ELF-1 (cell line): ENCODE measurements at places on chromosomes 12 and 14.

- peak; percentile 92 for DNase-seq
These were observed 116.0 kb upstream of the NCOR2 start for GRCh38 chr12:124683152-124684124.

- no peak for DNase-seq
These were observed 49.2 kb downstream of the PSMA6 start for GRCh38 chr14:35341454-35341750.

DNA sequence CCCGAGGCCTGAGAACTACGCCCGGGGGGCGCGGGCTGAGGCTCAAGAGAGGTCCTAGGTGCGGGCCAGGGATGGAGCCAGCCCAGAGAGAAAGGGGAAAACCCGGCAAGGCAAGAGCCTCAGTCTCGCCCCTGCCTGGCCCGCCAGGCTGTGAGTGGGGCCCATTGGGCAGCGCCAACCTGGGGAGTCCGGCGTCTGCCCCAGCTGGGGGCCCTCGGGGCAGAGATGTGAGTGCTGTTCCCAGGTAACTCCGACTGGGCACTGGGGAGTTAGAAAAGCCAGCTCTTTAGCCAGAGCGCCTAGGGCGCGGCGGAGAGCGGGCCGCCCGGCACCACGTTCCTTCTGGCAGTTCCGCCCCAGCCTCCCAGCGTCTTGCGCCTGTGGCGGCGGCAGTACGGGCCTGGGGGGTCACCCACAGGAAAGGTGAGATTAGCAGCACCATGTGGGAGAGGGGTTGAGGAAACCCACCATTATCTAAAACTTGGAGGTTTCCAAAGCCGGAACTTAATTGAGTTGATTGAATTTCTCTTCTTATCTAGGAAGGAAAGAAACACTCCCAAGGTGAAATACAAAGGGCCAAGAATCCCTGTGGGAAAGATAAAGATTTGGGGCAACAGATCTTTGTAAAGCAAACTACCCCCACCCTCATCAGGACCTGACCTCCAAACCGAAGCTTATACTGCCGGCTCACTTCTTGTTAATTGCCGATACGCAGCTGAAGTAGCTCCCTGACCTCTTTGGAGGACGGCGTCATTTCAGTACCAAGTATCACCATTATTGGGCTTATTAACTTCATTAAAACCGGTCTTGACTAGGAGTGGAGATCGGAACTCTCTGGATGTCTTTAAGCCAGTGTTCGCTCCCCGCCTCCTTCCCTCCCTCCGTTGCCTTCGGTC lies 11.6 kb downstream of the OTX2 start:
- peak; percentile 74 for DNase-seq

DNA sequence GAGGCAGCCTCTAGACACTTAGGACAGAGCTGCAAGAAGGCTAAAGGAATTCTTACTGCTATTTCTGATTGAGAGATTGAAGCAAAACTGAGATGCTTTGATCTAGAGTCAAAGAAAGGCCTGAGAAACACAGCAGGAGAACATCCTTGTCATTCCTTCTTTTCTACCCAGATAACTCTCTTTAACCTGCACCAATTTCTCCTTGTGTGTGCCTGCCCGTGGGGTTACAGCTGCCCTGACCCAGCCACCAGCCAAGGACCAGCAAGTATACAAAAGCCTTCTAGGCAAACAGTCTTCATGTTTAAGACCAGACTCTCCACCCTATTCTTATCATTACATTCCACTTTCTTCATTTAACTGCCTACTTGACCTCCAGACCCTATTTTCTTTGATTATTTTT lies 81.7 kb upstream of the PRB2 start:
- peak; percentile 37 for DNase-seq

GRCh38 chr12:110741341-110742095 lies 1.2 kb downstream of the PPP1CC start:
- DNase-seq, result no peak

DNA sequence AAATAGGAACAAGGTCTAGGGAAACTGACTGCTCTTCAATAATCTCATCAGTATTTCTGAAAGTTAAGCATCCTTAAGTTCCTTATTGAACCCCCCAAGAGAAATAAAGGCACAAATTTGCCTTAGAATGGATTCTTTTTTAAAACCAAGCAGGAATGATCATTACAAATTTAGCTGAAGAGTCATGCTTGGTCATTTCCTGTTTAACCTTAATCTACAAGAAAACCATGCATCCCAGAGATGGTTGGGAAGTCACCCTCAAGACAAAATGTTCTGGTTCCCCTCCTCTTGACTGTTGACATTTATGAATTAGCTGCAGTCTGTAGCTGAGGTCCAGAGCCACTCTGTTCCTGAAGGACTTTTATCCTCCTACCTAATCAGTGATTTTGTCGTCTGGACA lies 291.8 kb upstream of the G2E3 start:
- DNase-seq, result no peak

DNA sequence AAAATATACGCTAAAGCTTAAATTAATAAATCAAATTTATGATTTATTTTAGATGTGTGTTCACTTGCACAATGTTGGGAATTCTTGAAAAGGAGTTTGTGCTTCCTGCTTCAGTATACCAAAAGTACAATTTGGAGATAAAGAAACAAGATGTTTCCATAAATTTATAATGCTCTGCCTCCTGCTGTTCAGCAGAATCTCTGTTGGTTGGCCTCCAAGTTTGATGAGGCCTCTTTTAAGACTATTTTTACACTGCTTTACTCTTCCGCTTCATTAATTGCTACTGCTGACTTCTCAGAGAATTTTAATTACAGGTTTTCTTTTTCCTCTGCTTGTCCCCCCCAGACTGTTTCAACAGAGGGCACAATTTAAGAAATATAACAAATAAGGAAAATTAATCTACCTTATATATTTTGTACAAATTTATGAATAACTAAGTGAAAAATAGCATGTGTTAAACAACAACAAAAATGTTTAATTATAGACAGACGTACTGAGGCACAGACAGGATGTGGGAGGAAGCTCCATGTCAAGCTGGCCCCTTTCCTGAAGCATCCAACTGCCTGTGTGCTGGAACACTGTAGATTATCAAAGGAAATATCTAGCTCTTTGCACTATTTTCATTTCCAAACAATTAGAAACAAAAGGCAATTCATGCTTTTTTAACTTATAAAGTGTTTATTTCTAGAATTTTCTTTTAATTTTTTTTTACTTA lies 83.9 kb downstream of the PIK3C2G start:
- no peak for DNase-seq

GRCh38 chr12:89825591-89826449 lies 117.2 kb upstream of the ATP2B1 start:
- DNase-seq, result no peak
